CD4-positive, alpha-beta T cell treated with Interleukin-4 for 1 hour (primary cell): ENCODE measurements at places on chromosomes 5 and 9.

GRCh38 chr5:132493241-132493640, 2.7 kb upstream of the IRF1 start:
- DNase-seq: no peak

DNA sequence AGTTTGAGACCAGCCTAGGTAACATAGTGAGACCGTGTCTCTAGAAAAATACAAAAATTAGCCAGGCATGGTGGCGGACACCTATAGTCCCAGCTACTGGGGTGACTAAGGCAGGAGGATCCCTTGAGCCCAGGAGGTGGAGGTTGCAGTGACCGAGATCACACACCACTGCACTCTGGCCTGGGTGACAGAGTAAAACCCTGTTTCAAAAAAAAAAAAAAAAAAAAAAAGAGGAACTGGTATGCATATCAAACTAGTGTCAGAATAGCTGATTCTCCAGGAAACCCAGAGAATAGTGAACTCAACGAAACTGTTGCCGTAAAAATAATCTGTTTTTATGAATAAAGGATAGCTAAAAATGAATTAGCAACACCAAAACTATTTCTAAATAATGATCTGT, 126.6 kb upstream of the BASP1 start:
- no peak for DNase-seq

GRCh38 chr9:113957821-113958341, 81.8 kb downstream of the ZNF618 start:
- no peak for DNase-seq

DNA sequence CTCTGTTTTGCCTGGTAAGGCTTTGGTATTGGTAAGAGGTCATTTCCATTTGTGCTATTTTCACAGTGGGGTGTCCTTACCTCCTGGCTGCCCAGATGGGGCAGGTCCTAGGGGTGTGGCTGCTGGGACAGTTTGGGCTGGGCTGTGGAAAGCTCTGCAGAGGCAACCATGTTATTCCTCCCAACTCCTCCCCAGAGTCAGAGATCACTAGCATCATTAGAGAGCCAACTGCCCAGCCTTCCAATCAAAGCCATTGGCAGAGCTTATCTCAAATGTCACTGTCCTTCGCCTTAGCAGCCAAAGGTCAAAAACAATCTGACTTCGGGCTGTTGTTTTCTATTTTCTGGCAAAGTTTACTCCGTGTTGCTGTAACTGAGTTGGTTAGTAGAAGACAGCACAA, 33.6 kb upstream of the HRH2 start:
- no peak for DNase-seq

GRCh38 chr5:68771732-68772131, 322.1 kb upstream of the SLC30A5 start:
- no peak for DNase-seq

DNA sequence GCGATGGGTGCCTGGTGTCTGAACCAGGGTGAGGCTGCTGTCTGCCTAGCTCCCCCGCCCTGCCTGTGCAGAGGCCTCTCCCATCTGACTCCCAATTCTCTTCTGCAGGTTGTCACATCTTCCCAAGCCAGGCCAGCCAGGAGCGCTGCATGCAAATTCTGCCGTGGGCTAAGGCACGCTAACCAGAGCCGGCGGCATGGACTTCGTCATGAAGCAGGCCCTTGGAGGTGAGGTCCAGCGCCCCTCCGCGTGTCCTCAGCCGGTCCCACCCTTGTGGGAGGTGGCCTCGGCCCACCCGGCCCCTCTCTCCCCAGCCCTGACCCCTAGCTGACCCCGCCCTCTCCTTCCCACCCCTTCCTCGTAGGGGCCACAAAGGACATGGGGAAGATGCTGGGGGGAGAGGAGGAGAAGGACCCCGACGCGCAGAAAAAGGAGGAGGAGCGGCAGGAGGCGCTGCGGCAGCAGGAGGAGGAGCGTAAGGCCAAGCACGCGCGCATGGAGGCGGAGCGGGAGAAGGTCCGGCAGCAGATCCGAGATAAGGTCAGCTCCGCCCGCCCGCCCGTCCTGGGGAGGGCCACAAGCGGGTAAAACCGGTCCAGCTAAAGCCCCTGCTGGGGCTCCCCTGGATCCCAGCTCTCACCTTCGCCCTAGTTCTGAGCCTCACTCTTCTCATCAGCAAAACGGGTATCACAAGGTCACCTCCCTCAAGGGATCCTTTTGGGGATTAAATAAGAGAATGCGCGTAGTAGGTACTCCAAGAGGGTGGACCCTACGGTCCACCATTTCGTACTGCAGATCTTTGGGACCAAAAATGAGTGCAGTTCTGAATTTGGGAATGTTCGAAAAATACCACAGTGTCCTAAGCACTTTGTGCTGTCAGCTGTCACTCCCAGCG, 7.4 kb downstream of the CPLX2 start:
- no peak for DNase-seq
